ENCODE measurements at places on chromosomes 2 and 18. TPM values are rescaled to one million over a fixed set of nuclear protein-coding genes. Genes with fewer than 3 reads are reported as not detected.

DNA sequence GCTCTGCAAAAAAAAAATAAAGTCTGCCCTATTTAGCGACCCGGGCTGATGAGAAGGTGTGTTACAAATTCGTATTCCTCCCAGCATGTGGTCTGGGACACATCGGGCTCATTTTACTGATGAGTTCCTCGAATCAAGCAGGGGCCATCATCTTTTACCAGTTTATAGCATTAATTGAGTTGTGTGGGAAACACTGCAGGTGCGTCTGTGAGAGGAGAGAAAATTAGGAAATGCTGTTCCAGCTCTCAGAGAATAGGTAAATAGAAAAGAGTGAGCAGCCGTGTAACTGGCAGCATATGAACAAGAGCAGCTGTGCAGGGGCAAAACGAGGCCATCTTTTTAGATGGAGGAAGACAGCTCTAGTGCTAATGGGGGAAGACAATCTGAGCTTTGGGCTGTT, 216.7 kb downstream of the SETBP1 start:
- H3K36me3 ChIP-seq, result no peaks in the 10 kb centered on the region
- H3K4me3 ChIP-seq, result no peak overlapping the region
- no peak for DNase-seq

- no peaks in the 10 kb centered on the region for H3K27me3 ChIP-seq
- no peaks in the 10 kb centered on the region for H3K4me1 ChIP-seq
Measured at GRCh38 chr2:62596061-62596921, 90.3 kb upstream of the TMEM17 start.

GRCh38 chr2:75064691-75065396, 106.4 kb downstream of the POLE4 start:
- H3K36me3 ChIP-seq, result no peaks in the 10 kb centered on the region
- no peak overlapping the region for H3K27ac ChIP-seq
- no peaks in the 10 kb centered on the region for H3K4me1 ChIP-seq
- H3K4me3 ChIP-seq, result no peak overlapping the region
- H3K27me3 ChIP-seq, result no peaks in the 10 kb centered on the region
- DNase-seq, result no peak

- H3K27me3 ChIP-seq, result no peaks in the 10 kb centered on the region
- no peak for DNase-seq
- H3K27ac ChIP-seq, result no peak overlapping the region
- H3K4me1 ChIP-seq, result no peaks in the 10 kb centered on the region
Measured at GRCh38 chr2:84526562-84526961, 10.3 kb downstream of the DNAH6 start.

DNA sequence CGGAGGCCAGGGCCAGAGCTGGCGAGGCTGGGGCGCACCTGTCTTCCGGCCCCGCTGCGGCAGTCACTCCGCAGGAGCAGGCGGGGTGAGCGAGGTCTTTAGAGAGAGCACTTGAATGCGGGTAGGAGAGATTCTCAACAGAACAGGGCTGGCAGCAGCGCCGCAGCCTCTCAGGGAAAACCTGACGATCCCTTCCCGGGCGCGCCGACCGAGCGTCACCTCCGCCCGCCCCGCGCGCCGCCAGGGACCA, 526 bp downstream of the PRKRA start:
- peak overlapping the region; percentile 95 for H3K27ac ChIP-seq
- H3K27me3 ChIP-seq, result no peaks in the 10 kb centered on the region
- peak; percentile 47 for DNase-seq
- peak overlapping the region; percentile 77 for H3K4me3 ChIP-seq

Gene SLC16A14
- 4.7 TPM for total RNA-seq

DNA sequence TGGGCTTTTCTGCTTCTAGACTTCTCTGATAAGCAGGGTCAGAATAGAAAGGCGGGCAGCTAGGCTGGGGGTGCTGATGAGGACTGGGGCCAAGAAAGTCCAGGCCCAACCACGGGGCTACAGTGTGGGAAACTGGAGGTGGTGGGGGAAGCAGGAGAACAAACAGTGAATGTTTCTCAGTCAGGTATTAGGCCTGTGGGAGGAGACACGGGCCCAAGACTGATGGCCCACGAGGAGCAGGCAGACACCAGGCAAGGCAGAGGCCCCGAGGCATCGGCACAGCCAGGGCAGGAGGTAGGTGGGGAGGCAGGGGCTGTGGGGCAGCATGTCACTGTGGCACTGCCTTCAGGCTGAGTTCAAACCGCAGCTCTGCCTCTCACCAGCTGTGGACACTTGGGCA, 40.7 kb downstream of the KCNIP3 start:
- no peak overlapping the region for H3K27ac ChIP-seq
- no peak for DNase-seq
- no peak overlapping the region for H3K4me3 ChIP-seq
- H3K36me3 ChIP-seq, result no peaks in the 10 kb centered on the region

DNA sequence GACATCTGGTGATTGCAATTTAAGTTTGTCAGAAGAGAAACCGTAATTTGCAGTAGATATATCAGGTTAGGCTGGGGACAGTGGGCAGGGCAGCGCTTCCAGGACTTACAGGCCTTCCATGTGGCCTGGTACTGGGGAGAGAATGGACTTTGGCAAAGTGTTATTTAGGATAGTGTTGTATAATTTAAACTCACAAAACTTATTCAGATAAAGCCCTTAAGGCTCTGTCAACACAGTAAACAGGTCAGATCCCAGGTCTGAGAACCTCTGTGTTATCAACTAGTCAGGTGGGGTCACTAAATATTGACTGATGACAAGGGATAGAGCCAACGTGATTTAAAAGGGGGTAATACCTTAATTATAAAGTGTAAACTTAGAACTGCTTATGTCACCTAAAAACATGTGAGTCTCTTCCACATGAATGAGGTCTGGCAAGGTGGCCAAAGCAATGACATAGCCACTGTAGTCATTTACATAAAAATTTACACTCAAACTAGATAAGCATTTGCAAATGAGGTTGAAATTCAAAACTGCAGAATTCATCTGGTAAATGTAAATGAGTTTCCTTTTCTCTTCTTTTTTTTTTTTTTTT, 80.2 kb upstream of the DNMT3A start:
- H3K27me3 ChIP-seq, result no peaks in the 10 kb centered on the region
- H3K36me3 ChIP-seq, result no peaks in the 10 kb centered on the region
- H3K27ac ChIP-seq, result no peak overlapping the region
- DNase-seq, result no peak

DNA sequence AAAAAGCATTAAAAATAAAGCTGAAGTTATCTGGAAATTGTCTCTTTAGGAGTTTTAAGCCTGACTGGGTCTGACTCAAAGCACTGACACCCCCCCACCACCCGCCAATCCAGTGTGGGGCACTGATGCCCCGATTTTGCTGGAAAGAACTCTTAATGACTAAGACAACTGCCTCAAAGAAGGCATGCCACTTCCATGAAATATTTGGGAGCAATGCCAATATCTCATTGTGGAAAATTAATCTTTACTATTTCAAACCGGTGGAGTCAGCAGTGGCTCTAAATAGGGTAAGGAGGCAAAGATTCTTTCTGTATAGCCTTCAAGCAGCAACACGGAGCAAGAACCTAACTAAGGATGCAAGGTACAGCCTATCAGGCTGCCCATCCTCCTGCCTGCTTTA, 4.5 kb downstream of the FKBP7 start:
- H3K27me3 ChIP-seq, result no peaks in the 10 kb centered on the region
- no peaks in the 10 kb centered on the region for H3K36me3 ChIP-seq
- no peak overlapping the region for H3K27ac ChIP-seq
- H3K4me1 ChIP-seq, result peaks cover 24% of the 10 kb centered on the region
